ENCODE measurements at places on chromosomes 5 and 9.

- DNase-seq = no peak
Observed at GRCh38 chr5:179906795-179907555, 722 bp downstream of the TBC1D9B start.

DNA sequence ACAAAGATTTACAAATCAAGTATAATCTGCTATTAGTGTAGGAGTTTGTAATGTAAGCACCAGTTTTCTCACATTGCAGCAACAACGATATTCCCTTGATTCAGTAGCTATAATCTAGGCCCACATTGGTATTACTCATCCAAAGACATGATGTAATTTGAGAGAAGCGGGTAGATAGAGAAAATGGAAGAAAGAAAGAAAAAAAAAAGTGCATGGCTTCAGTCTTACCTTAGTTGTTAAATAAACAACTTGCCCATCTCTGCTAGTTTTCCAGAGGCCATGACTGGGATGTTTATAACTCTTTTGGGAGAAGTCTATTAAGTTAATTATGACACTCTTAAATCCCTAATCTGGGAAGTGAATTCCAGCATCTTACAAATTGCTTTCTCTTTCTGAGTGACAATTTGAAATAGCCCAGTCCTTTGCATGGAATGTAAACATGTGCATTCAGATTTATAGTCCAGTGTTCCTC, 2.8 kb downstream of the MELK start:
- DNase-seq = no peak

GRCh38 chr5:114435885-114436299, 74.0 kb downstream of the KCNN2 start:
- no peak for DNase-seq

- no peak for DNase-seq
Observed at GRCh38 chr5:36854402-36855140, 22.0 kb upstream of the NIPBL start.

GRCh38 chr9:124110307-124110915, 98.8 kb downstream of the LHX2 start:
- DNase-seq = peak; percentile 28

- DNase-seq = no peak
Observed at GRCh38 chr5:1504617-1505016, 19.1 kb downstream of the LPCAT1 start.

- no peak for DNase-seq
Observed at GRCh38 chr5:144577676-144578075, 407.0 kb downstream of the KCTD16 start.

DNA sequence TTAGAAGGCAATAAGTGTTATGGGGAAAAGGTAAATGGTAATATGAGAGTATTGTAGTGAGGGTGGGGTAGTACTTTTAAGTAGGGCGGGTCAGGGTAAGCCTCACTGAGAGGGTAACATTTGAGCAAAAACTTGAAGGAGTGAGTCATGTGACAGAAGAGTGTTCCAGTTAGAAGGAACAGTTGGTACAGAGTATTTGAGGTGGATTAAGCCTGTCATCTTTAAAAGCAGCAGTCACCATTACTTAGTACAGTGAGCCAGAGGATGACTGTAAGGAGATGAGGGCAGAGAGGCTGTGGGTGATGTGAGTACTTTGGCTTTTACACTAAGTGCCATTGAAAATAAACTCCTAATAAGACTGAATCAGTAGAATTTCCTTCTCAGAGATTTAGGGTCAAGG, 54.8 kb downstream of the UBAP1 start:
- no peak for DNase-seq

- DNase-seq = no peak
Observed at GRCh38 chr5:76755779-76756637, 40.1 kb downstream of the F2R start.

DNA sequence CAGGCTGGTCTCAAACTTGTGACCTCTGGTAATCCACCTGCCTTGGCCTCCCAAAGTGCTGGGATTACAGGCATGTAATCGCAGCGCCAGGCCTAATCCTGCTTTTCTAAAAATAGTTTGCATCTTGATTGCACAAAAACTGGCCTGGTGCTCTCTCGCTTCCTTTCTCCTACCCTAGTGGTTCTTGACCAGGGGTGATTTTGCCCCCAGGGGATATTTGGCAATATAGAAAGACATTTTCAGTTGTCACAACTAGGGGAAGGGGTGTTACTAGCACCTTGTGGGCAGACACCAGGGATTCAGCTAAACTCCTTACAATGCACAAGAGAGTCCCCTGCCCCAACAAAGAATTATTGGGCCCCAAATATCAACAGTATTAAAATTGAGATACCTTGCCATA, 139.8 kb downstream of the DROSHA start:
- DNase-seq = no peak

GRCh38 chr5:86686046-86686445, 68.3 kb downstream of the COX7C start:
- DNase-seq = no peak

DNA sequence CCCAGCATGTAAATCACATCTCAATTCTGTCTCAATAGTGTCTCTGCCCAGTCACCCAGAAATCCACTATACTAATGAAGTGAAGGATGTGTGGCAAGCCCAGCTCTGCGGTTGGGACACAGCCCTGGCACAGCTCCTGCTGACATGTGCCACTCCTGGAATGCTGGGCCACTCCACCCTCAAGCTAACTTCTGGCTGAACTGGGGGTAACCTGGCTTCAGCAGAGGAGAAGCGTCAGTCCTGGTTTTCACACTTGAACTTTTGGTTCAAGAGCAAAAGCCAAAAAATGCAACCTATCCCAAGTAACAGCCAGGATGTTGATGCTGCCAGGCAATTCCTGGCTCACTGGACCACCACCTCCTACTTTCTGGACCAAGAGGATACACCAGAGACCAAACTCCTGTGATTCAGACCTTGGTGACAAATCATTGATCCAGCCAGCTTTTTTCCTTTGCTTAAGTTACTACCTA, 86.4 kb downstream of the ARRDC3 start:
- DNase-seq = no peak

DNA sequence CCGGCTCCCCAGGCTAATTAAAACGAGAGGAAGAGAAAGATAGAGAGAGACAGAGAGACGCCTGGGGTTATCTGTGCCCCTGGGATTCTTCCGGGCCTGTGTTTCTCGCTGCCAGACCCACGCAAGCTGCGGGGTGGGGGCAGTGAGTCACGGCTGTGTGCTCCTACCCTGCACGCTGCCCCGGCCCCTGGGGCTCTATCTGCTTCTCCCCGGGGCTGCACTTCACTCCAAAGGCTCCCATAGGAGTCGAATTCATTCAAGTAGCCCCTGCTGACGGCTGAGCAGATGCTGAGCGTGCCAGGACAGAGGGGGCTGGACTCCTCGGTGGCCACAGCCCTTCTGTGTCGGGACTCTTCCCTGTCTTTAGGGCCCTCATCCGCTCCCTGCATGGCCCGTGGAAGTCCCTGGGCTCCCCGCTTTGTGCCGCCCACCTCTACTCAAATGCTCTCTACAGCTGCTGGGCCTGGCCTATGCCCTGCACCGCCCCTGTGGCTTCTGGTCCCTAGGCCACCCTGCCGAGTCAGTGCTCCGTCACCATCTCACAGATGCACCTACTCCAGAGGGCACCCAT, 22.8 kb downstream of the SARDH start:
- no peak for DNase-seq

GRCh38 chr9:116765011-116765410, 77.9 kb downstream of the TRIM32 start:
- DNase-seq = no peak

DNA sequence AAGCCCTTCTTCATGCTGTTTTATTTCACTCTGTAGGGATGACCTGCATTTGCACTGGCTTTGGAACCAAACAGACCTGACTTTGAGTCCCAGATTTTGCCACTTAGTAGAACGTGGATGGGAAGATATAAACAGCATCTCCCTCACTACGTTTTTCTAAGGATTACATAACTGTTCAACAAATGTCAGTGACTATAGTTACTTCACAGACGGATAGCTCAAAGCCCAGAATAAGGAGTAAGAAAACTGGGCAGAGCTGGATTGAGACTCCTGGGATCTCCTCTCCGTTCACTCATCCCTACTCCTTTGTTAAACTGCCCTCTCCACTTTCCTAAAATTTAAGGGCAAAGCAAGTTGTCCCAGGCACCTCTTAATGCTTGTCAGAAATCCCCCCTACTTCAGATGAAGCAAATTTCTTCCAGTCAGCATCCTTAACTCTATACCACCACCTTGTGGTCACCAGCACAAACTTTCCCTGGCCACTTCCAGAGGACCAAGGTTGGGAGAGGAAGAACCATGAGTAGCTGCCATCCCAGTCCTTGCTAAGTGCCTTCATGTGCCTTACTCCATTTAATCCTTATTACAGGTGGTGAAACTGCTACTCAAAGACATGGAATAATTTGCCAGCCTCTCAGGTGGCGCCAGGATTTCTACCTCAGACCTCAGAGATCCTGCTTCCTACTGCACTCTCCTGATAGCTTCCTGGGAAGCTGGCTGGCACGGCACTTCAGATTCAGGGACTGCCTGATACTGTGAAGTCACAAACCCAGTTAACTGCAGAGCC, 38.4 kb downstream of the EGR1 start:
- peak; percentile 75 for DNase-seq

DNA sequence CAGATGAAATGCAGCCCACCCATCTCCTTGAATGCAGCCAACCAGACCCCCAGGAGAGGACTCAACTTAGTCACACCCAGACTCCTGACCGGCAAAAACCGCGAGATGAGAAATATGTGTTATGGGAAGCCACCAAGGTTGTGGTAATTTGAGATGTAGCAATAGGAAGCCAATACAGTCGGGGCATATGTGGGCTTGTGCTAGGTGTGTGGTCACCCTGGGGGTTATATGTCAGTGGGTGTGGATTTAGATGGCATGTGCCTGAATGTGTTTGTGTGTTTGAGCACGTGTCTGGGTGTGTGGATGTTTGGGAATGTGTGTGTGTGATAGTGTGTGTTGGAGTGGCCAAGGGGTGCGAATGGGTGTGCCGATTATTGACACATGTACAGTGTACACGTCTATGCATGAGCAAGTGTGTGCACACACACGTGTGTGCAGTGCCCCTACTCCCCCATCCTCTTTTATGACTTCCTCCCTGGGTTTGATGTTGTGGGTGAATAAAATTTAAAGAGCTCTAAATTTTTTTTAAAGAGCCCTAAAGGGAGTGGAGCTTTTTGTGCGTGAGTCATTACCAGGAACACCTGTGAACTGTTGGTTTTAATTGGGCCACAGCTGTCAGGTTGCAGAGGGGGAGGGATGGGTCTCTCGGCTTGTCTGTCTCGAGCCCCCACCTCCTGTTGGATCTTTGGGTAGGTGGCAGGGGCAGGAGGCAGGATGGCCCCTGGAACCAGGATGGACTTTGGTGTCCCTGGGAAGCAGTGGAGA, 86.8 kb downstream of the LHX2 start:
- no peak for DNase-seq

DNA sequence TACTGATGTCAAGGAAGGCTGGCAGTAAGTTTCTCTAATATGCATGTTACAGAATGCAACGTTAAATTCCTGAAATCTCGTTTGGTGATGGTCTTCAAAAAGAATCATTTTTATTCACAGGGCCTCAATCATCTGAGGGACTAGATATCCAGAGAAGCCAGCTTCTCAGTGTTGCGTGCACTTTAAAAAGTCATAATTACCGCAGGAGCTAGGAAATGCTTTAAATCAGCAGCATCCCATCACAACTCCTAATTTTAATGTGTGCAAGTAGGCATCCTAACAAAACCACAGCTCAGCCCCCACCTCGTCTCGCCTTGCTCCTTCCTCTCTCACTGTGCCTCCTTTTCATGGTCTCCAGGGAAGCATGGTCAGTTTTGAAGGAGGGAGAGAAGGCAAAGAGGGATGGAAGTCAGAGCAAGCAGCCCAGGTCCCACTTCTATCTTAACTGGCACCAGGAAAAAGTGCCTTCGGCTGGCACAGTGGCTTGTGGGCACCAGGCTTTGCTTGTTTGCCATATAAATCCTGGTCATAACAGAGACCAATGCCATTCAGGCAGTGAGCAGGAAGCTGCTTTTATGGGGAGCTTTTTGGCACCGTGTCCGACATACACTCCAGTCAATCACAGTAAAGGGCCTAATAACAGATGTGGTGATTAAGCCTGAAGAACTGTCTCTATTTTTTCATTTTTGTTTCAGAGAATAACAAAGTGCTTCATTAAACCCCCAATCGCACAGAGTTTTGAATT, 21.4 kb downstream of the MEGF10 start:
- peak; percentile 58 for DNase-seq

All from pons (tissue), 1 donor.